ENCODE measurements at places on chromosomes 5 and 9.
A peak's percentile ranks its signal among the peaks of the same experiment; 100 is the strongest.

DNA sequence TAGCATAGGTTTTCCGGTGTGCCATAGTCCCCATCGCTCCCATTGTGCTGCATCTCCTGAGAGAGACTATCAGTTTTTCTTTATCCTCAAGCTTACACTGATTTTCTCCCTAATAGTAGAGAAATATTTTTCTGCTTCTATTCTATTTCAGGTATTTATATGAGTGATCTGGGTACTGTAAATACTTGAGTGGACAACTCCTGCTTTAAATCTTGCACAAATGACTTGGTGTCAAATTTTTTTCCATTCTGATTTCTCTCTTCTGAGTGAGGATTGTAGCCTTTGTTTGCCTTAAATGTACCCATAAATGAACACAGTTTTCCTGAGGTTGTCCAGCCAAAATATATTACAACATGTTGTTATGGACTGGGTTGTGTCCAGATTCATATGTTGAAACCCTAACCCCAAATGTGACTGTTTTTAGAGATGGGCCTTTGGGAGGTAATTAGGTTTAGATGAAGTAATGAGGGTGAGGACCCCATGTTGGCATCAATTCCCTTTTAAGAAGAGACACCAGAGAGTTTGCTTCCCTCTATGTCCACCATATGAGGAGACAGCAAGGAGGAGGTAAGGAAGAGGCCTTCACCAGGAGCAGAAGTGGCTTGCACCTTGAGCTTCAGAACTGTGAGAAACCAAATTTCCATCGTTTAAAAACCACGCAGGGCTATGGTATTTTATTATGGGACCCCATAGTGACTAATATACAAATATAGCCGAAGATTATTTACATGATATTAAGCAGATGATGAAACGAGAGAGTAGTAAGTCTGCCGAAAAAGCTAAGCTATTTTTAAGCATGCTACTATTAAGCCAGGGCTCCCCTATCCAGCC lies 336.4 kb upstream of the MPDZ start:
- DNase-seq = no peak

- DNase-seq = no peak
Measured at GRCh38 chr5:54611290-54611951, 93.9 kb downstream of the SNX18 start.

DNA sequence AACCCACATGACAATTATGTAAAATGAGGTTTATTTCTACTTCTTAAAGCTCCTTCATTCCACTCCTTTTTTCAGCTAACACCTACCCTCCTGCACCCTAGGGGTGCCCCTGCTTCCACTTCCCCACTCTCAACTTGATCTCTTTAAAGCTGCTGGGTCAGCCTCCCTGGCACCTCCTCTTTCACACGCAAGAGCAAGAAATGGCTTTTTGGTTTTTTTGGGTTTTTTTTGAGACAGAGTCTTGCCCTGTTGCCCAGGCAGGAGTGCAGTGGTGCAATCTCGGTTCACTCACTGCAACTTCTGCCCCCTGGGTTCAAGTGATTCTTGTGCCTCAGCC lies 64.4 kb downstream of the SUSD1 start:
- DNase-seq = no peak

DNA sequence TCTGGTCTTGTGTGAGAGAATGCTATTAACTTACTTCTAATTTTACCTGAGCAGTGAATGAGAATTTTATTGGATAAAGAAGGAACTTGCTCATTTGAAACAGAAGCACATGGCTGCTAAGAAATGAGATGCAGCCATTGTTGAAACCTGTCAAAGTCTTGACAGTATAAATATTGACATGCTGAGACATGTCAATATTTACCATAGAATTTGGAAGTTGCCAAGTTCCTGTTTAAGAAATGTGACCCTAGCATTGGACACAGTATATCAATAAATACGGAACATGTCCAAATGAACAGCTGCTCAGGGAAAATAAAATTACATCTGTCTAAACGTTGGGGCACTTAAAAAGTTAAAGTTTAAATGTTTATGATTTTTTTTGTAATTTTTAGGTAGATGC lies 7.8 kb downstream of the XRCC4 start:
- DNase-seq = no peak

GRCh38 chr5:40033411-40033810 lies 608.6 kb upstream of the DAB2 start:
- DNase-seq = peak; percentile 65

DNA sequence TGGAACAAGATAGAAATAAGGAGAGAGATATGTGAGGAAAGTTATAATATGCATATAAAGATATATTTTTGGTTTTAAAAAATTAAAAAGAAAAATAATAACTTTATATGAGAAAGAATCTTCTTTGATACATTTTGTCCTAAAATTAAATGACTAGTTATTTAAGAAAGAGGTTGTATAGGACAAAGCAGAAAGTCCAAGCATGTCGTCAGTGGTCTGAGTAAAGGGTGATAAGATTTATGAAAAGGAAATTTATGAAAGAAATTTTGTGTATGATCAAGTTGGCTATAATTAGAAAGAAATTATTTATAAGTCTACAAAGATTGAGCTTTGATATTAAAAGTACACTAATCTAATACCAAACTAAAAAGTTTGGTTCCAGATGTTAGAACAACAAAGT lies 32.0 kb downstream of the GTF3C4 start:
- no peak for DNase-seq

DNA sequence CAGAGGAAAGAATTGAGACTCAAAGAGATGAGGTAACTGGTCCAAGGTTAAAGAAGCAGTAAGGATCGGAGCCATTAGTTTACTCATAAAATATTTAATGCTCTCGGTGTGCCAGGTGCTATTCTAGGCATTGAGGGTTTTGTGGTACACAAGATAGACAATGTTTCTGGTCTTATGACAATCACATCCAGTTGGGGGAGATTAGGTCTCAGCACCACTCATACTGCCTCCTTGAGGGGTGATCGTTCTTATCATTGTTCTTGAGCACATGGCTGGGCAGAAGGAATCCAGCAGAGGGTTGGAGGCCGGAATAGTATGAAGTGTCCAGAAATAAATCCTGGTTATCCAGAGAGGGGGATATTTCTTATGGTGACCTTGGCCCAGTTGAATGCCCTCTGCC lies 40.7 kb upstream of the LCP2 start:
- no peak for DNase-seq

- no peak for DNase-seq
Measured at GRCh38 chr5:131296213-131296672, 32.4 kb downstream of the CDC42SE2 start.

DNA sequence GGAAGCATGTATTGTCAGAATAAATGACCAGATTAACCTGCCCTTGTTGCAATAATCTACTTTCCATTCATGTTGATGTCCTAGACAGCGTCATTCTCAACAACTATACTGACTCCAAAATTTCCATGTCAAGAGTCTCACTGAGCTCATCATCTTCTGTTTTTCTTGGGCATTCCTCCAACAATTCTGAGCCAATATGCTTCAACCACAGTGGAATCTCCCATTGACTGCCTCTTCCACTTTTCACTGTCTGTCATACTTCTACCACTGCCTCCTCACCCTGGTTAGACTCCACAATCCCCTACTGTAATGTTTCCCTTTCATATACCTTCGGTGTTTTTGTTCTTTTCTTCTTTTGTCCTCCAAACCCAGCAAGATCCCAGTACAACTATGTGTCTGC lies 162.8 kb downstream of the TLE1 start:
- DNase-seq = no peak

DNA sequence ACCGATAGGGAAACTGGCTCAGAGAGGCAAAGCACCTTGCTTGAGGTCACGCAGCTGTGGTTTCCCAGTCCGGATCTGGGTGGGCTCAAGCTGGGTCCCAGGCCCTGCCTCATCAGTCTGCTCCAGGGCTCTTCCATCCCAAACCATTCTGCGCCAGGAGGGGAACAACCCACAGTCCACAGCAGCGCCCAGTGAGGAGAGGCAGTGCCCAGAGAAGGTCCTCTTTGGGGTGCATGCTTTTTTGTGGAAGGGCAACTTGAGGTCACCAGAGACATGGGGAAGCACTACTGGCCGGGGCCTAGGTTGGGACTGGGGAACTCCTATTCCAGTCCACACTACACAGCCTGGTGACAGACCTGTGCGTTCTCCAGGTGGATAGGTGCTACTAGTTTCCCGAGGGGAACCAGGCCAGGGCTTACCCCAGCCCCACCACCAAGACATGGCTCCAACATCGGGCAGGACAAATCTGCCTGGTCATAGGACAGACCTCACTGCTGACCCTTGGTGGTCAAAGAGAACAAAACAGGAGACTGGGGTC lies 62.5 kb upstream of the RNF130 start:
- DNase-seq = no peak

DNA sequence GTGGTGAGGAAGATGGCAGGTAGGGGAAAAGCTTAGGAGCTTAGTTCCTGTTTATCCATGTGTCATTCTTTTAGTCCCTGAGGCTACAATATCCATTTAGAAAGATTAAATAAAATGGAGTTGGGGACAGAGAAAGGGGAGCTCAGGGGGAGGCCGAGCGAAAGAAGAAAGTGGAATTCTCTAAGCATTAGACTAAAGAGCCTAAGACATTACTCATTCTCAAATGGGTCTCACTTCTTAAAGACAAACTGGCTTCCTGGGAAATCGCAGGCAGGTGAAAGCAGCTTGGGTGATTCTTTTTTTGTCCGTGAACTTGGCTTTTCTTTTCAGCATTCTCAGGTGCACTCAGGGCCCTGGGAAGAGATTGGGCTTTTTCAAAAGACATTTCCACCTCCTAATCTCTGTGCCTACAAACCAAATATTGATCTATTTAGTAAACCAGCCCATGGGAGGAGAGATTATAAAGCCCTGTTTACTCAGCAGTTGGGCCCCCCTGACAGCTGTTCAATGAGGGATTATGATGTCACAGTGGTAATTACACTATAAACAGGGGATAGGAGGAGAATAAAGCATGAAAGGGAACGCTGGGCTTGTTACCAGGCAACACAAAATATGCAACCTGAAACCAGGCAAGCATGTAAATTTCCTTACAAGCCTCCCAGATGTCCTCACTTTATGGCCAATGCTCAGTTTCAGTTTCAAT lies 584.0 kb downstream of the ACTL7B start:
- DNase-seq = peak; percentile 99

DNA sequence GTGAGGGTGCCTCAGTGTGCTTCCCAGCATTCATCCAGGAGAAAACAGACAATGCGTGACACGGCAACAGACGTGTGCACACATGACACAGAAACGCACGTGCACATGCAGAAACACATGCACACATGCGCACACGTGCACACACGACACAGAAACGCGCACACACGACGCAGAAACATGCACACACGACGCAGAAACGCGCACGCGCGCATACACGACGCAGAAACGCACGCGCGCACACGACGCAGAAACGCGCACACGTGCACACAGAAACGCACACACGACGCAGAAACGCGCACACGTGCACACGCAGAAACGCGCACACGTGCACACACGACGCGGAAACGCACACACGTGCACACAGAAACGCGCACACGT lies 16.5 kb downstream of the TPPP start:
- no peak for DNase-seq

- no peak for DNase-seq
Measured at GRCh38 chr9:95283673-95284072, 33.8 kb downstream of the FANCC start.

DNA sequence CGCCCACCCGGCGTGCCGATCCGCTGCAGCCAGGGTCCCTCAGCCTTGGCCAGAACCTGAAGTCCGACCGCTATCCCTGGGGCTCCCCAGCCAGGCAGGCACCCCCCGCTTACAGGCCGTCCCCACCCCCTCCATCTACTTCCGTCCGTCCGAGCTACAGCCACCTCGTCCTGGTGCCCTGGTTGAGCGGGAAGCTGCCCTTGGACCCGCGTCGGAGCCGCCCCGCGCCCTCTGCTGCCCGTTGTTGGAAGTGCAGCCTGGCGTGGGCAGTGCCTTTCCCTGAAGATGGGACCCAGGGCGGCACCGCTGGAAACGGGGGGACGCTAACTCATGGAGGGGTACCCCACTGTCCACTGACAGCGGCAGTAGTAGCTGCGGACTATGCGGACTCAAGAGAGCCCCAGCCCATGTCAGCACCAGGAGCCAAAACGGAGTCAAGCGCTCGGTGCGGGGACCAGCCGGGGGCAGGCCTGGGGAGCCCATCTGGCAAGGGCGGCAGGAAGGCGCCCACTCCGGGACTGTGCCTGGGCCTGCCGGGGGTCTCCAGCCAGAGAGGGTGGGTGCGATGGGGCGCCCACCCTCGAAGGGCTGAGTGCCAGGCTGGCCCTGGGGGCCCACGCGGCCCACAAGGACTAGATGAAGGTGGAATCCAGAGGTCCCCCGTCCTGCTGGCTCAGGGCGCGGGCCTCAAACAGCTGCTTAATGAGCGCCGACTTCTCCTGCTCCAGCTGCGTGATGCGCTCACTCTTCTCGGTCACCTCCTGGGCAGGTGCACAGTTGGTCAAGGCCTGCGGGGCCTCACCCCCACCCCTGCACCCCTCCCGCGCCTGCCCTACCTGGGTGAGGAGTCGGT lies 6.1 kb downstream of the SAPCD2 start:
- peak; percentile 14 for DNase-seq

DNA sequence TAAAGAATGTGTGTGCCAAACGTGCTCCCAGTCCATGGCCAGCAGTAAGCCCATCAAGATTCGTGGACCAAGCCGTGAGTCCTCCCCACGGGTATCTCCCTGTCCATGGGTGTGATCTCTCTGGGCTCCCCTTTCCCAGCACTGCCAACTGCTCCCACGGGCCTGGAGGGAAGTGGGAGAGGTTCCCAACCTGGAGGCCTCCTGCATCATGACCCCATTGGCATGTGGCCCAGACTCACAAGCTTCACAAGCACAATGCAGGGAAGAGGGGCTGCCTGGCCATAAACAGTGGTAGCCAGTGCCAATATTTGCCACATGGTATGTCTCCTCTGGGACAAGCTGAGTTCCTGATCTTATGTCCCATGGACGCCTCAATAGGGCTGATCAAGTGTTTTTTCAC lies 59.1 kb downstream of the ABLIM3 start:
- no peak for DNase-seq

- peak; percentile 53 for DNase-seq
Measured at GRCh38 chr9:121613009-121613752, 38.3 kb upstream of the DAB2IP start.

GRCh38 chr5:103703617-103704016 lies 141.0 kb upstream of the NUDT12 start:
- DNase-seq = no peak

DNA sequence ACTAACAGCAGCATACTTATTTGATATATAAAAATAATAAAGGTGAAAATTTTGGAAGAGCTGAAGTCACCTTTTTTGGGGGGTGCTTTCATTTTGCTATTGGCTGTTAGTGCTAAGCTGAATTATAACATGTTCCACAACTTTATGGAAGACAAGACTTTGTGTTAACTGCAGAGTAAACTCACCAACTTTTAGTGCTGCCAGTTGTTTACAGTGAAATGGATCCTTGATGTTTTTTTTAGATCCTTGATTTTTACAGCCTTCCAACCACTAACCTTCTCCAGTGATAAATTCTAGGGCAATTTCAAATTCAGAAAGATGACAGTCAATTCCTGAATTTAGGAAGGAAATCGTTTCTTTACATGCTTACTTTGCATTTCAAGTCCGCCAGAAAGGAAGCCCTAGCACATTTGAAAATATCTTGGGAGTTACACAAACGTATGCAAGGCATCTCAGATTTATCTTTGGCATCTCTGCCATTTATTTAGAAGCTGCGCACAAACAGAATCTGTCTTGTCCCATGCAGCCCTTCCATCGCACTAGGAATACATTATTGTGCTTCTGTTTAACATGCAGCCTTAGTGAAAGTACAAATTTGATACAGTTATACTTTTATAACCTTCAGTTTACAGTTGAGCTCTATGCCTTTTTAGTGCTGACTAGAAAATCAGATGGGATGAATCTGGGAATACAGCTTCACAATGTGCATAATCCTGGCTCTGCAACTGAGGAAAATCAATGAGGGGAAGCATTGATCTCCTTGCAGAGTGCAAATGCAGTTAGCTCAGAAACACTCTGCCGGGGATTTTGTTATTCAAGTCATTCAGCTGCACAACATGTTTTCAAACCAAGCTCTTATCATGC lies 142.4 kb upstream of the ZNF608 start:
- DNase-seq = no peak
